Epithelial cell of prostate (primary cell): ENCODE measurements at places on chromosomes 7 and 10.
A peak's percentile ranks its signal among the peaks of the same experiment; 100 is the strongest.

DNA sequence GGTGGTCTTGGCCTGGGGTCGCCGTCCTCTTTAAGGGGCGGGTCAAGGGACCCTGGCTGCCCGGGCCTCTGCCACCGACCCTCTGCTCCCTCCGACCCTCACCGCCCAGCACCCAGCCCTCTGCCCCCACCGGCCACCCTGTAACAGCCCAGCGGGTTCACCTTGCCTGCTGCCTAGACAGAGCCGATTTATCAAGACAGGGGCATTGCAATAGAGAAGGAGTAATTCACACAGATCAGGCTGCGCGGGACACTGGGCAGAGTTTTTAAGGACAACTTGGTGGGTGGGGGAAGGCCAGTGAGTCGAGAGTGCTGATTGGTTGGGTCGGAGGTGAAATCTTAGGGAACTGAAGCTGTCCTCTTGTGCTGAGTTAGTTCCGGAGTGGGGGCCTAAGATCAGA, 779 bp upstream of the ADCK2 start:
- no peak for DNase-seq

DNA sequence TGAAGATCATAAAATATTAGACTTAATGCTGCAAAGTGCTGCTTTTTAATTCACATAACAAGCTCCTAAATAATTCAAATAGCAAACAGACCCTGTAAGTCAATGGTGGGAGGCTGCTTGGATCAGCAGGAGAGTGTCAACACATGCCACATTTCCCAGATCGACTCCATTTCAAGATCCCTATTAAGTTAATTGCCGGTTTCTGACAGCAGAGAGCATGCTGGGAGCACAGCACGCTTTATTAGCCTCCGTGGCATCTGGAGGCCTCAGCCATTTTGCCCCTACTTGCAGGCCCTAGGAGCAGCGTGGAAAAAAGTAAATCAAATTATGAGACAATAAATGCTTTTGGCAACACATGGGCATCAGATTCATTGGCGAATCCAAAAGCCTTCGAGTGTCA, 201.0 kb downstream of the EMX2 start:
- DNase-seq = no peak

GRCh38 chr10:116211682-116212081, 61.3 kb downstream of the GFRA1 start:
- DNase-seq = no peak

- no peak for DNase-seq
Observed at GRCh38 chr7:100576384-100576993, 2.8 kb upstream of the SAP25 start.

- no peak for DNase-seq
Observed at GRCh38 chr7:155984028-155984580, 171.8 kb upstream of the SHH start.

- DNase-seq = no peak
Observed at GRCh38 chr10:6167456-6167855, 35.3 kb upstream of the PFKFB3 start.

DNA sequence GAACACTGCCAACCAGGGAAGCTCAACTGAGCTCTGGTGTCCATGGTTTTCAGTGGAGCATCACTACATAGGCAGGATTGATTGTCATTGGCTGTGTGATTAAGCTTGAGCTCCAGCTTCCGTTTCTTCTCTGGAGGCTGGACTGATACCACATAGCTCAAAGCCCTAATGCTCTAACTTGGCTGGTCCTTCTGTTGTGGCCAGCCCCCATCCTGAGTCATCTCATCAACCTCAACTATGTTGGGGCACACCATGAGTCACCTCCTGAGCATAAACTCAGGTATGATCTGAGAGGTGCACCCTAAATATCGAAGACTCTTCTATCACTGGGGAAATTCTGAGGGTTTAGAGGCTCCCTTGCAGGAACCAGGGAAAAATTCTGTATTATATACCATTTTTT, 114.5 kb upstream of the INHBA start:
- DNase-seq = peak; percentile 29

DNA sequence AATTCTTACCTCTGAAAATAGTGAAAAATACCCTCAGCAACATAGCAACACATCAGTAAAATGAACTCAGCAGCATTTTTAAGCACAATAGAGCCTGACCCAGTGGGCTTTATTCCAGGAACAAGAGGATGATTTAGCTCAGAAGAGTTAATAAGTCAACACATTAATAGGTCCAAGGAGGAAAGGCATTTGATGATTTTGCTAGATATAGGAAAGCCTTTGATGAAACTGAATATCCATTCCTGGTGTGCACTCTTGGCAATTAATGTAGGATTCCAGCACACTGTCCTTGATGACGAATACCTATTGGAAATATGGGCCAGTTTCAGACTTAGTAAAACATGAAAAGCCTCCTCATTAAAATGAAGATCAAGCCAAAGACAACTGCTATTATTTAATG, 42.5 kb downstream of the RASGEF1A start:
- DNase-seq = no peak

- no peak for DNase-seq
Observed at GRCh38 chr7:101465131-101465530, 102.5 kb downstream of the COL26A1 start.

DNA sequence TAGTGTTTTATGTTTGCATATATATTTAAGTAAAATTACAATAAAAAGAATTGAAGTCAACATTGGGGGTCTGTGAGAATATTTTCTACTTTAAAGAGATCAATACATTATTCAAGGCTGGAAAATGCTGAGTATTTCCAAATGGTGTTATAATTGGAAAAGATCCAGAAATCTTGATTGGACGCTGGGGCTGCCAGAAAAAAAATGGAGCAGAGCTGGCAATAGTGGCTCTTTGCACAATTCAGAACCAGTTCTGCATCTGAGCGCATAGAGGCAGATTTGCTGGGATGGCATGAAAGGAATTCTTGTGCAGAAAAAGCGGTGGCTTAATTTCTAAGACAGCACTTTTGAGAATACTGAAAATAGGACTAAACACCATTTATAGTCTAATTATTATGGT, 10.8 kb upstream of the VWC2 start:
- no peak for DNase-seq

- DNase-seq = no peak
Observed at GRCh38 chr7:128257458-128257857, 16.4 kb downstream of the LEP start.

DNA sequence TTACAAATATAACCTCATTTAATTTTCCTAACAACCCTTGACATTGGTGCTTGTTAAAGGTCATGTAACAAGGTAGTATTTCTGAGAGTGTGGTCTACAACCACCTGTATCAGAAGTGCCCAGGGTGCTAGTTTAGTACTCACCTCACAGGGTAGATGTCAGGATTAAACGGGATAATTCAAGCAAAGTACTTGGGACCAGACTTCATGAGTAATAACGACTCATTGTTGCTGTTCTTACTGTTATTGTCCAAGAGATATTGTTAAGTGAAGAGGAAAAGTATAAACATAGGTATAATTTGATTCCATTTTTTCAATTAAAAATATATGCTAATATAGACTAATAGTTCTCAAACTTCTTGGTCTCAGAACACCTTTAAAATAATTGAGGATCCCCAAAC, 179.3 kb downstream of the WNT2 start:
- peak; percentile 31 for DNase-seq

DNA sequence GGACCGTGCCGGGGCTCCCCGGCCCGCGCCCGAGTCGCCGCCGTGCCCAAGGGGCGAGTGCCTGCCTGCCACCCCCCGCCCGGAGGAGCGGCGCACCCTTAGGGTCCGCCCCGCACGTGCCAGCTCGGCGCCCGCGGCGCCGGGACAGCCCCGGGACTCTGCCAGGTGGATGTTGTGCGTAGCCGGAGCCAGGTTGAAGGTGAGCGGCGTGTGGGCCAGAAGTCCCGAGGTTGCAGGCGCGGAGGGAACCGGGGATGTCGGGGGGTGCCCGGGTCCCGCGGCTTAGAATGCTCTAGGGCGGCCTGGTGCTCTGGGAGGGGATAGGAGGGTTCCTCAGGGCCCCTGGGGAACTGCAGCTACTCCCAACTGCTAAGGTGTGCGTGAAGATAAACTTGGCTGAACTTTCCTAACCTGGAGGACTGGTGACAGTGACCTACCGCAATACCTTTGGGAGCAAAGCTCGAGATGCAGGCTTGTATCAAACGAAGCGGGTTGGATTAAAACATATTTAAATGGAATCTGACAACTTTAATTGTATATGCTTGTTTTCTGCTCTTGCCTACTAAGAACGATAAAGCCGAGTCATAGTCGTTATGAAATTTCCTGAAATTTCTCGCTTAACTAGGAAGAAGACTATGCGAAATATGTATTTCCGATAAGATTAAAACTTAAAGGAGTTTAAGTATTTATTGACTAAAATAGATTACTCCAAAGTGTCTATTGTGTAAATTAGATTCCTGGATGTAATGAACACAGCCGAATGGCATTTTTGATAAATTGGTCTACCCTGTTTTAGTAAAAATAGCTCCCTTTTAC, at the start of gene CUX1:
TSS of gene CUX1 (plus strand) at position 156 of the 816 bp plus-strand sequence. CDS start at position 170, 14 bp downstream.
- no peak for DNase-seq
